ENCODE measurements at places on chromosomes 16 and 17. TPM values are rescaled to one million over a fixed set of nuclear protein-coding genes. Genes with fewer than 3 reads are reported as not detected.

DNA sequence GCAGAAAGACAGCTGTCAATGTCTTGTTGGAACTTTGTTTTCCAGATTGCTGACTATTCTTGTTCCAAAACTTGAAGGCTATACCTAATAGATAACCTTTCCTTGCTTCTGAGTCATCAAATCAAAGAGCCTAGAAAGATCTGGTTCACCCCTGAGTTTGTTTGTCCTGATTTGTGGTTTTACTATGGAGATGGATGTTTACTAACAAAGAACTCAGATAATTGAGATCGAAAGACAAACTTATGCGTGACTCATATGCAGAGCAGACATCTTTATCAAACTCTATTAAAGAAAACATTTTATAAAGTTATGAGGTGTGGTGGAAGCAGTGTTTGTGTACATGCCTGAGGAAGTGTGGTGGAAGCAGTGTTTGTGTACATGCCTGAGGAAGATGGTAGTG lies 311.1 kb upstream of the TBX2 start:
- no peak for DNase-seq

DNA sequence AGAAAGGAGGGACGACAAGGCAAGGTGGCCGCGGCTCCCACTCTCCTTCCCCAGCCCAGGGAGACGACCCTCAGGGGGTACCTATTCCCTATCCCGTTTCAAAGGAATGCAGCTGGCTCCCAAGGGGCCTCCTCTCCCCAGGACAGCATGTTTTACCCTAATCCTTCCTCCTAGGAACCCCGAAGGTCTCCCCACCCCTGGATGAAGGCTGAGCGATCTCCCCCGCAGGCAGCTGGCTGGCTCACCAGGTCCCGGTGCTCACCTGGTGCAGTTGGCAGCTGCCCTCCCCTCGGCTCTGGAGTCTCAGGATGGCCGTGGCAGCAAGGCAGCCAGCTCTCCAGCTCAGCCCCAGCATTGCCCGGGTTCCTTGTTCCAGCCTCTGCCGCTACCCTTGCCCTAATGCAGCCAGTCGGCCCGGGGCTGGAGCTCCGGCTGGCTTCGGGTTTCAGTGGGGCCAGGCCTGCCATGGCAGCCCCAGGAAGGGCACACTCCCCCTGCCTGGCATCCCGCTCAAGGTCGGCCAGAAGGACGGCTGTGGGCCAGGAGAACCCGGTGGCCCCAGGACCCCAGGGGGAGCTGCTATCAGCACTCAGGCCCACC lies 4.6 kb downstream of the CLUH start:
- DNase-seq = no peak

GRCh38 chr16:2985893-2986355 lies 5.7 kb upstream of the PKMYT1 start:
- DNase-seq = no peak

DNA sequence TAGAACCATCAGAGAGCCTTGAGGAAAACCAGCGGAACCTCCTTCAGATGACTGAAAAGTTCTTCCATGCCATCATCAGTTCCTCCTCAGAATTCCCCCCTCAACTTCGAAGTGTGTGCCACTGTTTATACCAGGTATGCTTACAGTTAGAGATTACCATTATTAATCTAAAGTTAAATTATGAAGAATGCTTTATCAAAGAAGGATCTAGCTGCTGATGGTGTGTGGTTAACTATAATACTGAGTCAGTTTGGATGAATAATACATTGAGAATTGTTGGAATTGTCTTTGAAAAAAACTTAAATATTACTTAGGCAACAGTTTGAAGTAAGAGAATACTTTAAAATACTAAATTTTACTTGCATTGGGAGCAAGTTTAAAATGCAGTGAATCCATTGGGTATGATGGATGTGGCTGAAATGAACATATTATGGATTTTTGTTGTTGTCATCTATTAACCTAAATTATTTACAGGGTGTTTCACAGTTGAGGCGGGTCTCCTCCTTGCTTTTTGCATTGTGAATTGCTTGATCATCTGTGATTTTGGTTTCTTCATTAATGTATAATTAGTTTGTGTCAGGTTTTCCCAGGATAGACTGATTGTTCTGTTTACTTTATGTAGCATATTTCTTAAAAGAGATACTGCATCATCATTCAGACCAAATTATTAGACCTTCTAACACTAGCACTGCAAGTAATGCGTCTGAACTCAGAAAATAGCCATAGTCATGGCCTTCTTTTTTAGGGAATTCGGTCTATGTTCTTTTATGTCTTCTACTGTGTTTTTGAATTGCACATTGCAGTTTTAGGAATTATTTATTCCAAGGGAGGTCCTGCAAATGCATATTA lies 47.8 kb downstream of the OMG start:
- no peak for DNase-seq

GRCh38 chr16:86924537-86924936 lies 346.2 kb downstream of the FOXL1 start:
- DNase-seq = no peak

- DNase-seq = peak; percentile 99
Measured at GRCh38 chr17:76252040-76252954, 12.0 kb upstream of the RNF157 start.

DNA sequence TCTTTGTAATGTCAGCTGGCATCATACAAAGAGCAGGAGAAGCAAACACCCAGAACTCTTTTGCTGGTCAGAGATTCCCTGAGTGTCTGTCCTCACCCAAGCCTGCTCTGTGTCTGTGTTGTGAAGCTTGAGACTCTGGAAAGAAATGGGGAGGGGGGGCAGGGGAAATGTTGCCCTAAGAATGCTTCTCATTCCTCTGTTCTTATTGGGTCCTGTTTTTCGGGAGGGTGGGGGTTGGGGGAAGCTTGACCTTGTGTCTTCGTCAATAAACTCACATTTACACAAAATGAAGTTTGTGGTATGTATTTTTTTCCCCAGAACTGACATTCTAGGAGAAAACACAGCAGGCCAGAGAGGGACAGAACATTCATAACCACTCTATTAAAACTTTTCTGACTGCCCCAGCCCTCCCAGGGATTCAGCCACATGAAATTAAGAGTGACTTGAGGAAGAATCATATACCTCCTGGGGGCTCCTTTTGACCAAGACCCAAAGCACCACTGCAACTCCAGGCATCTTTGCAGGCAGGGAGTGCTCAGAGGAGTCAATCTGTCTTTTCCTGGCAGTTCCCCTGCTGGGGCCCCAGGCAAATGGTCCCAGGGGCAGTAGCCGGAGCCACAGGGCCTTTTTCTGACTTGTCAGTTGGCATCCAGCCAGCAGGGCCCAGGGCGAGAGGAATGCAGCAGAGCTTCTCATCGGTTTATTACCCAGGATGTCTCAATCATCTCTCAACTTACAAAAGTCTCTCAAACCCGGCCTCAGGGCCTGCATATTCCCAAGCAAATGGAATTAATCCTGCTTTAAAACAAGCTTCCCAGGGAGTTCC lies 5.1 kb upstream of the RASL10B start:
- DNase-seq = no peak

DNA sequence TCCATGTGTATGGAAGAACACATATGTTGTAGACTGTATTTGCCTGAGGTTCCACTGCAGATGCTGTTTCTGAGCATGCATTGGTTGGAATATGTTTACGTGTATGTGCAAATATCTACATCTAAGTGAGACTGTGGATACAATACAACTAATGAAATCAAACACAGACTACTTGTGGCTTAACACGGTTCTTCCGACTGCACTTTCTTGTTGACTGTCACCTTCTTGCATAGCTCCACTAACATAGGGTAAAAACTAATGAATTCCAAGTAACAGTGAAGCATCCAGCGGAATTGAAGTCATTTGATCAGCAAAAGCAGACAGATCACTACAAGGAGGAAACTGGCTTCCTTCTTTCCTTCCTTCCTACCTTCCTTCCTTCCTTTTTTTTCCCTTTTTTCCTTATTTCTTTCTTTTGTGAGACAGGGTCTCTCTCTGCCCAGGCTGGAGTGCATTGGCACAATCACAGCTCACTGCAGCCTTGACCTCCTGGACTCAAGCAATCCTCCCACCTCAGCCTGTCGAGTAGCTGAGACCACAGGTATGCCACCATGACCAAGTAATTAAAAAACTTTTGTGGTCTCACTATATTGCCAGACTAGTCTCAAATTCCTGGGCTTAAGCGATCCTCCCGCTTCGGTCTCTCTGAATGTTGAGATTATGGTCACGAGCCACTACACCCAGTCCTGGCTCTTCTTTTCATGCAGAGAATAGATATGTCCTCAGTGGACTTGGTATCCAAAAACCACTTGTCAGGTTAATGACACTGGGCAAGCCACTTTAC lies 22.0 kb upstream of the CCL1 start:
- DNase-seq = no peak

DNA sequence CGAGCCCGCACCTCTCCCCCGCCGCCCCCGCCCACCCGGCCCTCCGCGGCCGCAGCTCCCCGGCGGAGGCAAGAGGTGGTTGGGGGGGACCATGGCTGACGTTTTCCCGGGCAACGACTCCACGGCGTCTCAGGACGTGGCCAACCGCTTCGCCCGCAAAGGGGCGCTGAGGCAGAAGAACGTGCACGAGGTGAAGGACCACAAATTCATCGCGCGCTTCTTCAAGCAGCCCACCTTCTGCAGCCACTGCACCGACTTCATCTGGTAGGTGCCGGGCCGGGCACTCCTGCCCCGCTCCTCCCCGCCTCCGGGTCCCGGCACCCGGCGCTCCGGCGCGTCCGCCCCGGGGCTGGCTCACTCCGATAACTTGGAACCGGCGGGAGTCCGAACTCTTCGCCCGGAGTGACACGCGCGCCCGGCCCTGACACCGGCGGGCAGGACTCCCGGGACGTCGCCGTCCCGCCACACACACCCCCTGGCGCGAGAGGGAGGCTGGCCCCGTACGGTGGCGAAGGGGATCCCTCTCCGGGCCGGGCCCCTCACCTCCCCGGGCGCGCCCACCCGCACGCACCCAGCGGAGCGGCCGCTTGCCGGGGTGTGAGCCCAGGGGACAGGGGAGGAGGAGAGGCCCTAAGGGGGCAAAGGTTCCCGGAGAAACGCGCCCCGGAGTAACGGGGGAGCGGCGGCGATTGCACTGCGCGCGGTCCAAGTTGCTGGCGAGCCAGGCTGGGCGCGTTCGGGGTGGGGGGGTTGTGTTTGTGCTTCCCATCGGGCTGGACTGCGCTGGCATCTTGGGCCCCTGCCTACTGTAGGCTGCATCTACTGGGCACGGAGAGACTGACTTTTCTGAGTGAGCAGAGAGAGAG lies 581 bp downstream of the PRKCA start:
- DNase-seq = no peak

Gene SNX20
- polyA plus RNA-seq = 51.0 TPM

DNA sequence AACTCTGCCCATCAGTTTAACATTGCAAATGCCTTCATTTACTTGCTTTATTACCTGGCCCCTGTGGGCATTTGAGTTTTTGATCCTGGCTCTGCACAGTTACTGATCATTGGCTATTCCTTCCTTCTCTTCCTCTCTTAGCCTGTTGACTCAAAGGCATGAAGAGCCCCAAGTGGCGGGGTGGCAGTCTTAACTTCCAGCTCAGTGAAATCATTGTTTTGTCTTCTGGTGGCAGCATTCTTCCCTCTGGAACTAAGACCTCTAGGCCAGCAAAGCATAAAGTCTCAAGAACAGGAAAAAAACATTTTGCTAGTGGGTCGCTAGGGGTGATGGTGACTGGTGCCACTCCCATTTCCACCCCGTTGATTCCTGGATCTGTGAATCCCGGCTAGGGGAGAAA lies 52.3 kb upstream of the MRTFB start:
- DNase-seq = no peak

GRCh38 chr16:4290236-4290830 lies 17.5 kb upstream of the TFAP4 start:
- DNase-seq = no peak

Gene NSMCE1
- polyA plus RNA-seq = 82.6 TPM

- no peak for DNase-seq
Measured at GRCh38 chr17:35046740-35047283, 16.7 kb downstream of the RFFL start.

GRCh38 chr16:73232555-73233328 lies 184.8 kb upstream of the ZFHX3 start:
- DNase-seq = no peak

Gene CBLN1
- not detected for polyA plus RNA-seq

- no peak for DNase-seq
Measured at GRCh38 chr17:18919963-18920362, 32.0 kb upstream of the SLC5A10 start.

DNA sequence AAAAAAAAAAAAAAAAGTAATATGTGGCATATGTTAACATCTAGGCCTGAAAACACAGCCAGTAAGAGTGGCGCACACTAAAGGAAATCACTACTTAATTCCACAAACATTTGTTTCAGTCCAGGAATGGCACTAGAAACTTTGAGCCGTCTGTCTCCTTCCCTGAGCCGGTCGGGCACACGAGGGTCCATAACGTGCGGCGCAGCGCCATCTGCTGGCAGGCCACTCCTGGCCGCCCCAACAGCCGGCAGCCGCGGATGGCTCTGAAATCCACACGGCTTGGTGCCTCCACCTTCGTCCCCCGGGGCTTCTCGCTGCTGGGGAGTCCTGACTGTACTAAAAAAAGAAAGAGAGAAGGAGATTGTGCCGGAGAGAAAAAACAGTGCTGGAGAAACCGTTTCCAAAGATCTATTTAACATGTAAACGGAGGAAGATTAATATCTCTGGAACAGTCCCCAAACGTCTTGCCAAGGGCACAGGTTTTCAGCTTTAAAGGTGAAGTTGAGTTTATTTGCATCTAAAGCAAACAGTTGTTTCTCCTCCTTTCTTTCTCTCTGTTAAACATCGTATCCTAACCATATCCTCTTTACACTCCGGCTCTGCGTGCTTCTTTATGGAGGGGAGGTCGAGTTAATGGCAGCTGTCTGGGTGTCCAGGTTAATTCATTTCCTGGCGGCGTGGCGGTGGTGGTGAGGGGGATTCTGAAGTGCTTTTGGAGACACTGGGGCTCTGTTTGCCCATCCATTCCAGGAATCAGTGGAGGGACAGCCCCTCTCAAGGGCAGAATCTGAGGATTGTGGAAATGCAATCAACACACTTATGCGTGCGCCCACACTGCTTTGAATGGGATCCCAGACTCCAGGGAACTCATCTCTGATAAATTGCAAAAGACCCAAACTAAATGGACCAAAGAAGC lies 611.3 kb upstream of the SALL1 start:
- no peak for DNase-seq

Gene CWC25
- 7.5 TPM for polyA plus RNA-seq

DNA sequence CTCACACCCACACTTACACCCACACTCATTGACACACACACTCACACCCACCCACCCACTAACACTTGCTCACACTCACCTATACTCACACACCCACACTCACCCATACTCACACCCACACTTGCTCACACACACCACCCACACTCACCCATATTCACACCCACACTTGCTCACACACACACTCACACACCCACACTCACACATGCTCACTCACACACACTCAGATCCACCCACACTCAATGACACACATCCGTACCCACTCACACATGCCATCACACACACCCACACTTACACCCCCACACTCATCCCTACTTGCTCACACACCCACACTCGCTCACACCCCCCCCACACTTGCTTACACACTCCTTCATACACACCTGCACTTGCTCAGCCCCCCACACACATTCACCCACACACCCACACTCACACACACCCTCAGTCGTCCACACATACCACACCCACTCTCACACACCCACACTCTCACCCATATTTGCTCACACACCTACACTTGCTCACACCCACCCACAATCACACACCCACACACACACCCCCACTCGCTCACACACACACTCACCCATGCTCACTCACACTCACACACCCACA lies 321.1 kb upstream of the N4BP1 start:
- DNase-seq = no peak

Gene OR1F1
- polyA plus RNA-seq = not detected
